Iris pigment epithelial cell (primary cell): ENCODE measurements at places on chromosomes 4 and X.

DNA sequence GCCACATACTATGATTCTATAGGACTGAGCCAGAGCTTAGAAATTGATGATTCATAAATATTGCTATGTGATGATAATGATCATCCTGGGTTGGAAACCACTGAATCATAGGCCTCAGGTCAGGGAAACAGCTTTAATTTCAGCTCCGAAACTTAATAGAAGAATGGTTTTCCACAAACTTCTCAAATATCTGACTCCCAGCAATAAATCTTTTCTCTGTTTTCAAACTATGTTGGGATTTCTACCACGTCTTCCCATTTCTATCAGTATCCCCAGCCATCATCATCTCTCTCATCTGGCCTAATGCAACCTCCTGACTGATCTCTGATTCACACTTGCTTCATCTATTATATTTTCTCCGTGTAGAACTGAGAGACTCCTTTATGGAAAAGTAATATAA lies 521.8 kb upstream of the AGA start:
- DNase-seq = no peak

- peak; percentile 84 for DNase-seq
Measured at GRCh38 chr4:33924239-33924638, 2320.1 kb downstream of the ARAP2 start.

DNA sequence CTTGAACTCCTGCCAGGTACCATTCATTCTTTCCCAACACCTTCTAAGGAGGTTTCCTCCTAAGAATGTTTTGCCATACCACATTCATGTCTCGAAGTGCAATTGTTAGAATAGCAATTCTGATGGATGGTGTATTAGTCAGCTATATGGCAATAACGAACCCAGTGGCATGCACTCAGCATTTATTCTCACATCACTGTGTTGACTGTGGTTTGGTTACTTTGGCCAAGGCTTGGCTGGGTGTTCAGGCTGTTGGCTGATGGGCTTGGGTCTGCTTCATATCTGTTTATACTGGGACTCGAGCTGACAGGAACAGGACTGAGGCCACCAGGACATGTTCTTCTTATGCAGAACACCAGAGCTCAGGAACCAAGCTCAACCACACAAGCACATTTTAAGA lies 31.7 kb downstream of the PSAPL1 start:
- no peak for DNase-seq

GRCh38 chr4:184416913-184417734 lies 57.2 kb downstream of the IRF2 start:
- peak; percentile 28 for DNase-seq

GRCh38 chr4:7279902-7280301 lies 87.6 kb downstream of the SORCS2 start:
- DNase-seq = no peak

- DNase-seq = no peak
Measured at GRCh38 chrX:150572206-150572605, 3.8 kb downstream of the MTM1 start.
